Stimulated activated CD8-positive, alpha-beta memory T cell treated with anti-CD3 and anti-CD28 coated beads, Interleukin-4, amount 100 ng/mL, for 4 hours (primary cell): ENCODE measurements at places on chromosomes 1 and 21.

GRCh38 chr1:47522935-47523834, 85.3 kb downstream of the FOXD2 start:
- DNase-seq, result no peak

DNA sequence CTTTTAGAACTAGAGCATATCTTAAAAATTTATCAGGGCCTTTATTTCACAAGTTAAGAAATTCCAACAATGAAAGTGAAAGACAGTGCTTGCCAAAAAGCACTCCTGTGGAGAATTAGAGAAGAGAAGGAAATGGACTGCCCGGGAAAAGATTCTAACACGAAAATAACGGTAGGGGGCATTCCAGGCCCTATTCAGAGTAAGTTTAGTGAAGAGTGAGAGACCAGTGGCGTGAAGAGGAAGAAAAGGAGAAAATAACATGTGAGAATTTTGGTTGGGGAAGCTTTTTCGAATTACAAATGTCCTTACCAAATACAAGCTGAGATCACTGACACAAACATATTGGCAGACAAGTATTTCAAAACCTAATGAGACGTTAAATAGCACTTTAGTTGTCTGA, 38.4 kb upstream of the RBM34 start:
- DNase-seq, result no peak

DNA sequence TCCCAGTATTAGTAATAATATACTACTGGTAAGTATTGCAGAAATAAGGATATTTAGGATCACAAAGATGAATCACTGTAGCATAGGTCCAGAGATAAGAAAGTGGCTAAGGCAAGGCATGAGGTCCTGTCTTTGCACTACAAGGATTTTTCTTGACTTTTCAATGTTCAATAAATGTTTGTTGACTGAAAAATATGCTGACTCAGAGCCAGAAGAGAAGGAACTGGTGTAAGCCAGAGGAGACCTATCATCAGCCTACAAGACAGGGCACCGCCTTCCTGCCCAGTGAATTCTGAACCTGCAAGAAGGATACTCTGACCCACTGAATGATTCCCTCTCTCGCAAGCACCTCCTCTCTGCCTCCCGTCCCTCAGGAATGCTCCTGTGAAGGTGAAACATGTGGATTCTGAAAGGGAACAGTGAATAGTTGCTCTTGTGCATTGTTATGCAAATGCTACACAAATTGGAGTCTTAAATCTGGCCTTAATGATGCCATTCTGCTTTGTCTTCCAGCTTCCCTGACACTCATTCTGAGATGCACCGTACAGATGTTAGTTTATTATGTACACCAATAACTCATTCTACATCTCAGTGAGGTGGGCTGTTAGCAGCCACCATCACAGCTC, 540.0 kb downstream of the OMA1 start:
- no peak for DNase-seq

DNA sequence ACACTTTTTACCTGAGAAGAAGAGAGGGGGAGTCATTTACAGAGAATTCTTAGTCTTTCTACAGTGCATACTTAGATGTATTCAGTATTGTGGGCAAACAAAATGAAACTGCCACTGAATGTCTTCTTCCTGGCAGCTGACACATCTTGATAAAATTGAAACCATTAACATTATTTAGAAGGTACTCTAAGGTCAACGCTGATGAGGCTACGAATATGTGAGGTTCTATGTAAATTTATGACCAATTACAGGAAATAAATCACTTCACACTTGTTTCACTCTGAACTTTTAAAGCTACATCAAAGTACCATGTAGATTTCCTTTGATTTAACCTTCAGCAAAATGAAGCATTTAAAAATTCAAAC, 51.3 kb upstream of the GFI1 start:
- no peak for DNase-seq

DNA sequence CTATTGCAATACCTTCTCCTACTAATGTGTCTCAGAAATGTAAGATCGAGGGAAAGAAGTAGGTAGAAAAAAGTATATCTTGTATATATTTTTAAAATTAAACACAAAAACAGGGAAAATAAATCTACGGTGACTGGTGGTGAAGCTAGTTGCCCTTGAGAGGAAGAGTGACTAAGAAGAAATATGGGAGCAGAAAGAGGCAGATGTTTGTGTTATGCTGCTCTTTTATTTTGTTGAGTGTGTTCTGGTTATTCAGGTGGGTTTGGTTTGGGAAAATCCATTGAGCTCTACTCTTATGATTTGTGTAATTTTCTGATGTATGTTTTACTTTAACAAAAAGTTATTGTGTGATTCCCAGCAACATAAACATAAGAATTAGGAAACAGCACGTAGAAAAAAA, 444.9 kb upstream of the B3GALT2 start:
- DNase-seq, result no peak

DNA sequence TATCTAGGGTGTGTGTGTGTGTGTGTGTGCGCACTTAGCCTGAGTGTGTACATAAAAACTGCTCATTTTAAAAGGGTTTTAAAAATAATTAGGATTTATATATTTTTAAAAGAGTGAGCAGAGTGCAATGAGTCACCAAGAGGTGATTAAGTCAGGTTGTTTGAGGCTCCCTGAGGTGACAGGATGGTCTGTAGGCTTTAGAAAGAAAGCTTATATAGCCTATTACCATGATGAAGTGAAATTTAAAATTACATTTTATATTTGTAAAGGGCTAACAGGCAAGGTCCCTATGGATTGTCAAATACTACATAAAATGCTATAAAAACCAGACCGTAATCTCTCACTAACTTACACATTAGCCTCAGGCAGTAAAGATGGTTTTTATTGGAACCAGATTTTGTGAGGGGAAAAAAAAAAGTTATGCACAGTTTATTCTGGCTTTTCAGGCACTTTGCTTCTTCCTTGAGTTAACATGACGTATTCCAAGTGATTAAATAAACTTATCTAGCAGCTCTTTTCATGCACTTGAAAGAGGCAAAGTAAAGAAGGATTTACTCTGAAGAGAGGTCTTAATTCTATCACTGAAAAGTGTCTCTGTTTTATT, 711.7 kb upstream of the PTBP2 start:
- DNase-seq, result no peak

GRCh38 chr21:41665766-41666595, 100.9 kb downstream of the RIPK4 start:
- DNase-seq, result no peak
